ENCODE measurements at places on chromosomes 16 and 17.

- DNase-seq, result no peak
These were observed 40.5 kb downstream of the CEP95 start for GRCh38 chr17:64547319-64547718.

DNA sequence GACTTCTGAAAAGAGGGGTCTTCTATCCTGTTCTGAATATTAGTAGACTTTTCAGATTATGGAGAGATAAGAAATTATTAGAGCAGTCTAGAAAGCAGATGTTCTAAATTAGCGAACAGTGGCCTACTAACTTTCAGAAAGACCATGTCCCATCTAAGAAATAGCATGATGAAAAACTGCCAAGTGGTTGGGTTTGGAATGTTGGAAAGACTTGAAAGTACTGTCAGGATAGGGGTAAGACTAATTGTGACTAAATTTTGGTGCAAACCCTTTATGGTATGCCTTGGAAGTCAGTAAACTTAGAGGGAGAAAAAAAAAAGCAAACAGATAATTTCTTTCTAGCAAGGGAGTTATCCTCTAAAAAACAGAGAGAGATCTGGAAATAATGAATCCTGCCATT lies 41.1 kb downstream of the TANGO6 start:
- no peak for DNase-seq

DNA sequence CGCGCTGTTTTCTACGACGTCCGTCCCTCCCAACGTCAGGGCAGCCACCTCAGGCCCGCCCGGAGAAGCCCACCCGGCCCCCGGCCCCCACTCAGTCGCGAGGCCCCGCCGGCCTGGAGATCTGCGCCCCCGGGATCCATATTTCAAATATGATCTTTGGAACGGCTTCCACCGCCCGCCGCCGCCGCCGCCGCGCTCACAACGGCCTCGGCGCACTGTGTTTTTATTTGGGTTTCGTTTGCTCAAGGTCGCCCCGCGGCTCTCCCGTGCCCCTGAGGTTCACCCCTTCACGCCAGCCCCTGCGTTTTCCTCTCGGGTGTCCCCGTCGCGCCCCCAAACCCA lies 4.2 kb upstream of the CBX4 start:
- DNase-seq, result no peak

GRCh38 chr16:47247690-47248089 lies 103.9 kb upstream of the NETO2 start:
- DNase-seq, result no peak

- no peak for DNase-seq
These were observed 8.4 kb downstream of the CES1 start for GRCh38 chr16:55824473-55825000.

GRCh38 chr17:82726427-82726826 lies 9.0 kb upstream of the FN3K start:
- no peak for DNase-seq

- no peak for DNase-seq
These were observed 8.1 kb upstream of the TBX4 start for GRCh38 chr17:61444075-61444474.

- DNase-seq, result no peak
These were observed 22.1 kb downstream of the MAP1LC3B start for GRCh38 chr16:87414251-87414680.

DNA sequence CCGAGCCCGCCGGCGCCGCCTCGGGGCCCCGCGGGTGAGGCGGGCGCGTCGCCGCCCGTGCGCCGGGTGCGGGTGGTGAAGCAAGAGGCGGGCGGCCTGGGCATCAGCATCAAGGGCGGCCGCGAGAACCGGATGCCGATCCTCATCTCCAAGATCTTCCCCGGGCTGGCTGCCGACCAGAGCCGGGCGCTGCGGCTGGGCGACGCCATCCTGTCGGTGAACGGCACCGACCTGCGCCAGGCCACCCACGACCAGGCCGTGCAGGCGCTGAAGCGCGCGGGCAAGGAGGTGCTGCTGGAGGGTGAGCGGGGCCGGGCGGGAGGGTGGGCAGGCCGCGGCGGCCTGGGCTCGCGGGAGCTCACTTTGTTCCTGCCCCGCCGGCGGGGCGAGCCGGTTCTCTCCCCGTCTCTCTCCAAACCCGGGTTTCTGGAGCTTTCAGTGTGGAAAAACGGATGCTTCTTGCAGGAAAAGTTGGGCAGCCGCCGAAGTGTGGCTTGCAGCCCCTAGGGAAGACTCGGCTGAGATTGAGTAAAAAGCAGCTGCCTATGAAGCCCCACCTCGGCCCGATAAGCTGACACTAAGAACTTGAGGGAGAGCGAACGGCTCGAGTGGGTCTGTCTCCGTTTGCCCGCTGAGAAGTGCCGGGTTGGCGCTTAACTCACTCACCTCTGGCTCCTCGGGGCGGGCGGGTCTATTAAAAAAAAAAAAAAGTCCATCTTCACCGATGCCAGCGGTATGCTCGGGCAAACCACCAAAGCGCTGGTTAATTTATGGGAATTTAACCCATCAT lies 677 bp downstream of the SNTB2 start:
- DNase-seq, result peak; percentile 16

- no peak for DNase-seq
These were observed 36.0 kb downstream of the LGALS9 start for GRCh38 chr17:27666831-27667560.

- no peak for DNase-seq
These were observed 7.7 kb upstream of the NLRP1 start for GRCh38 chr17:5591966-5592365.

DNA sequence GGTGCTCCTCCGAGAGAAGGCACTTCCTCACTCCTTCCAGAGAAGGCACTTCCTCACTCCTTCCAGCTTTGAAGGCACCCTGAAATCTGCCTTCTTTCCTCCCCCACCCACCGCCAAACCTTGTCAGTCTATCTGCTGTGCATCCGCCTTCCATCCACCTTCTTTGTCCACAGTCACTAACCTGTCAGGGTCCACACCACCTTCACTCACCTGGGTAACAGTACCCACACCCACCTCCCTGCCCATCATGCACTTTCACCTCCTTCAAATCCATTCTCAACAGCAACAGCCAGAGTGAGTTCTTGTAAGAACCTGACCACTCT lies 5.2 kb downstream of the CCDC102A start:
- DNase-seq, result no peak

DNA sequence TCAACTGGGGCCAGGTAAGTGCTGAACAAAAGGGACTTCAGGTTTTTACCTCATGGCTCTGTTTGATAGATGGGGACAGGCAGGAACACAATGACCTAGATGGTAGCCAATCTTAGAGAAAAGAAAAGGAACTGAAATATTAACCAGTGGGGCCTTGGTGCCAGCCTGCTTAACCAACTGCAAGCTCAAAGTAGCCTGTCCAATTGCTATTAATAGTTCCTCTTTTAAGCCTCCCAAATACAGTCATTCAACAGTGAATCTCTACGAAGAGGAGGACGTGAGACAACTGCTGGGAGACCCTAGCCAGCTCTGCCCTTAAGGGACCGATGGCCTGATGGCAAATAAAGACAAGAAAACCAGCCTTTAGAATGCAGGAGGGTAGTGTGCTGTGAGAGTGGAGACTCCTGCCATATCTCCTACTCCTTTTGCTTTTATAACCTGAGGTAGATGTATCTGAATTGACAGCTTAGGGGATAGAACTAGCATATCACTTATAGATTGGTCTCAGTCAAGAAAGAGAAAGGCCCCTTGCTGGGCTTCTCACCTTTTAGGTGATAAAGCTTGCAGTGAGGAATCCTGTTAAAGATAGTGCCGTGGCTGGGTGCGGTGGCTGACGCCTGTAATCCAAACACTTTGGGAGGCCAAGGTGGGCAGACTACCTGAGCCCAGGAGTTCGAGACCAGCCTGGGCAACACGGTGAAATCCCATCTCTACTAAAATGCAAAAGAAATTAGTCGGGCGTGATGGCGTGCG lies 28.3 kb downstream of the ARSG start:
- DNase-seq, result no peak

DNA sequence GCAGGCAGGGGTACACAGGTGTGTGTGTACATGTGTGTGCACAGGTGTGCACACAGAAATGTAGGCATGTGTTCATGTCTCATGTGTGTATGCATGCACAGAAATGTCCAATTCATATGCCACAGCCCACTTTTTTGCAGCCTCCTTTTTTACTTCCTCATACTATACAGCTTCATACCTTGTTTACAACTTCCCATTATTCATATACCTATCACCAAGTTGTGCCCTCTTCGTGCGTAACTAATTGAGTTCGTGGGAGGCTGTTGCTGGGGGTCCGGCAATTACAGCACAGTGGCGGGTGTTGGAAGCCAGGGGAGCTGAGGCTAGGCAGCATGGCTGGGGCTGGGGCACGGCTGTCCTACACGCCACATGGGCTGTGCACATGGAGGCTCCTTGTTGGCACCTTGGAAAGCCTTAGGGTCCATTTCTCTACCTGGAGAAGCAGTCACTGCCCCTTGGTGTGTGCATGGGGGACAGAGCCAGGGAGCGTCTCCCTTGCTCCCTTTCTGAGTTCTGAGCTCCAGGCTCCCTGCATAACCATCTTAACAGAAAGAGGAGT lies 266.7 kb downstream of the ENGASE start:
- no peak for DNase-seq

GRCh38 chr17:46917516-46917915 lies 5.4 kb upstream of the GOSR2 start:
- DNase-seq, result no peak

Measured in T-helper 2 cell (primary cell).